NCI-H187 treated with DMSO at 0.1 percent for 48 hours (cell line): ENCODE measurements at places on chromosomes 11 and 22.

GRCh38 chr11:6755953-6756347, 15.8 kb downstream of the OR2AG2 start:
- no peak for DNase-seq

DNA sequence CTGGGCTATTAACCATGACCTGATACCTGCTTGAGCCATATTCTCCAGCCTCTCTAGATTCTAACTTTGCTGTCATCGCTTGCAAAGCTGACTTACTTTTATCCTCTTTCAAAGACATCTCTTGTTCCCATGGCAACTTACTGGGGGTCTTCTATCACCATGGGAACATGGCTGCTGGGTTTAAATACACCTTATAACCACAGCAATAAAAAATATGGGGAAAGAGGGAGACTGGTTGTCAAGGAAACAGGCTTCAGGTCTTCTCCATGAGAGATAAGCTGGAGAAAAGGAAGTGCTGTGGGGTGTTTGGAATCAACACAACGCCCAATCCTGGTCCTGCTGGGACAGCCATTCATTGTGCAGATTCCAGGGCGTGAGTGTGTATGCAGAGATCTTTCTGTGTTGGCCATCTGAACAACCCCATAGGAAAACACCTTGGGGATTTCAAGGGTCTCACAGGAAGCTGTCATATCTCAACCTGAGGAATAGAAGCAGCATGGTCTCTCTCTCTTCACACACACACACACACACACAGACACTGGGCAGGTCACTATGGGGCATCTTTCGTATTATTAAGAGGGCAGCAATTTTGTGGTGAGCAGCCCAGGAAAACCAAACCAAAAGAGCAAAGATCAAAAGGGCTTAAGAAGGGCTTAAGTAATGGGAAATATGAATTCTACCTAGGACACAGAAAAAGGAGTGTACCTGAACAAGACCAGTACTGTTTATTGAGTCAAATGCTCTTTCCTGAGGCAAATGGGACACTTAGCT, 344.7 kb upstream of the NCAM1 start:
- DNase-seq = no peak

DNA sequence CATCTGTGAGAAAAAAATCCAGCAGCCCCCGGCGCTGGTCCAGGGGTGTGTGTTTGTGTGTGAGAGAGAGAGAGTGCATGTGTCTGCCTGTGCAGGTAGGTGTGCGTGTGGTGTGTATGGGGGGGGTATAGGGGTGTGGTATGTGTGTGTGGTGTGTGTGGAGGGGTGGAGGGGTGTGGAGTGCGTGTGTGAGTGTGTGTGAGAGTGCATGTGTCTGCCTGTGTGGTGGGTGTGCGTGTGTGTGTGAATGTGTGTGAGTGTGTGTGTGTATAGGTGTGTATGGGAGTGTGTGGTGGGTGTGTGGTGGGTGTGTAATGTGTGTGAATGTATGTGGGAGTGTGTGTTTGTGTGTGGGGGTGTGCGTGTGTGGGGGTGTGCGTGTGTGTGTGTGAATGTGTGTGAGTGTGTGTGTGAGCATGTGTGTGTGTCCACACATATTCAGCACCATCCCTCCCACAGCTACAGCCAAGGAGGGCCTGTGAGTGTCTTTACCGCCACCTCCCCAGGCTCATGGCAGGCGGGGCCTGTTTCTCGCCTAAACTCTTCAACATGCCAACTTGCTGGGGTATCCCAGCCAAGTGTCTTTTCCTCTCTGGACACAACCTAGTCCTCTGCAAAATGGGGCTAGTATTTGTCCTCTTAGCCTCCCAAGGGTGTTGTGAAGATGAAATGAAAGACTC, 11.9 kb downstream of the LMO1 start:
- no peak for DNase-seq

DNA sequence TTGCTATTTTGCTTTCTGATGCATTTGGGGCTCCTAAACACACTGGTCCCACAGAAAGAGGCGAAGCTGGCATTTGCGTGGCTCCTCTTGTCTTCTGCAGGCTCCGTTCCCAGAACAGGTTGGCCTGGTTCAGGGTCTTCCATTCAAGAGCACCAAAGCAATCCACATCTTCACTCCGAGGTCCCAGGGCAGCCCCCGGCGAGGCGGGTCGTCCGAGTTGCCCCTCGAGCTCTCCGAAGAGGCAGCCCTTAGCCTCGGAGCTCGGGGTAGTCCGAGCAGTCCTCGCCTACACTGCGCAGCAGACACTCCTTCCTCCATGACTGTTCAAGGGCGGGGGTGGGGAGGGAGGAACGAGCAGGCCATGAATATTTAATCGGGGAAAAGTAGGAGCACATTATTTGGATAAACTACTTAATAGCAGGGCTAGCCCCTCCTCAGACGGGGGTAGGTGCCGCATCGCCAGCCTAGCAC, 321.3 kb downstream of the BLID start:
- DNase-seq = no peak

DNA sequence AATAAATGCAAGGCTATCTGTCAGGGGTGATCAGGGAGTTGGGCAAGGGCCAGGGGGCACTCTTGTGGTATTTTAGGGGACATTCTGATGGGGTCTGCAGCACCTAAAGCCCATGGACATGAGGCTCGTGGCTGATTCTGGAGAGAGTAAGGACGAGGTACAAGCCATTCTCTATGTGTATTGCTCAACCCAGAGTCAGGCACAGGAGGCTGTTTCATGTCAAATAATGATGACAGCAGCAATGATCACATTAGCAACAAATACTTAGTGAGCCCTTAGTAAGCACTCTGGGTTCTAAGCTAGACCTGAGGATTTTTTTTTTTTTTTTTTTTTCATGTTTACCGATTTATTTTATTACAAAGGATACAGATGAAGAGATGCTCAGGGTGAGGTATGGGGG, 83.5 kb upstream of the THY1 start:
- no peak for DNase-seq
